ENCODE measurements at places on chromosomes 12 and 14.

DNA sequence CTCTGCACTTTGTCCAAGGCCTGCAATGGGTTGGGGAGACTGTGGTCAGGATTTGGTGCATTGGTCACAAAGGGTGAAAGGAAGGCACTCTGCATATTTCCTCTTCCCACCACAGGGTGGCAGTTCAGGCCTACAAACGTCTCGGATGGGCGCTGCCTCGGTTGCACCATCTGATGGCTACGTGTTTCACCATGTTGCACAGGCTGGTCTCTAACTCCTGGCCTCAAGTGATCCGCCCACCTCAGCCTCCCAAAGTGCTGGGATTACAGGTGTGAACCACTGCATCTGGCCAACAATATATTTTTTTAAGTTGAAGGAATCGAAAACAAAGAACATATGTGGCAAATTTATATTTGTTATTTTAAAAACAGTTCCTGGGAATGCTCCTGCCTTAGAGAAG is 35.1 kb downstream of the TMBIM6 start:
- no peak for DNase-seq

GRCh38 chr14:104366931-104367865 is 212.4 kb upstream of the C14orf180 start:
- no peak for DNase-seq

DNA sequence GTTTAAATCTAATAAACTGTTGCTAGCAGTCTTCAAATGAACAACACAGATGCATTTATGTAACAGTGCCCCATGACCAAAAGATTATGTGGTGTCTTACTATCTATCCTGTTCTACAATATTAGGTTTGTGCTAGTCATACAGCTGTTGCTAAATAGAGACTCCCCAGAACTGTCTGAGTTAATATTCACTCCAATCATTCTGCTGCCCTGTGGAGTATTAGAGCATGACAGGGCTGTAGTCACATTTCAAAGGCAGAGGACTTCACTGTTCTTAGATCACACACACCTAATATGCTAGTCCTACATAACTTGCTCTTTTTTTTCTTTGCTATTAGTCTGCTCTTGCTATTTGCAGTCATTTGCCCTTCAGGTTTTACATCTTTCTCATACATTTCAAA is 157.6 kb upstream of the MDGA2 start:
- no peak for DNase-seq

- no peak for DNase-seq
These were observed 28.1 kb downstream of the TRPV4 start for GRCh38 chr12:109804820-109805761.

DNA sequence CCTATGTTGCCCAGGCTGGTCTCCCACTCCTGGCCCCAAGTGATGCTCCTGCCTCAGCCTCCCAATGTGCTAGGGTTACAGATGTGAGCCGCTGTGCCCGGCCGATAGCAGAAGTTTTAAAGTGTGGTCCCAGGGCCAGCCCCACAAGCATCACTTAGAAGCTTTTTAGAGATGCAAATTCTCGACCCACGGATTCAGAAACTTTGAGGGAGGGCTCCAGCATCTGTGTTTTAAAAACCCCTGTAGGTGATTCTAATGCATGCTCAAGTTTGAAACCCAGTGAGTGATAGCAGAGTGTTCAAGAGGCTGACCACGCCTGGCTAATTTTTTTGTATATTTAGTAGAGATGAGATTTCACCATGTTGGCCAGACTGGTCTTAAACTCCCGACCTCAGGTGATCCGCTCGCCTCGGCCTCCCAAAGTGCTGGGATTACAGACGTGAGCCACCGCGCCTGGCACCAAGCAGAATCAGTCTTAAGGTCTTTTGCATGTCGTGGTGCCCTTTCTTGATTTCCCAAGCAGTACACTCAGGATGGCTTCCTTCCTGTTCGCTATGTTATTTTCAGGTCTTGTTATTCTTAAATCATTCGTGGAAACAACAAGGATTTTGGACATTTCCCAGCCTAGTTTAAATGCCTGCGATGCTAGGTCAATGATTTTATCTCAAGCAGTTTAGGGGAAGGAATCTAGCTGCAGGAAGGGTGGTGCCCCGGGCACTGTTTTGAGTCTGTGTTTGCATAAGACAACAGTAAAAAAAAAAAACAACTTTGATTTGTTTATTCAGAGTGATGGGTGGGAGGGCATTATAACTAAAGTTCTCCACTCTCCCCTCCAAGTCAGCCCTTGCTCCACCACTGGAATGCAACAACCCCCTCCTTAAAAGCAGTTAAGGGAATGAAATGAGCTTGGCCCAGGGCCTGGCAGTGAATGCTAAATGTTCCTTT is 9.2 kb upstream of the RILPL2 start:
- no peak for DNase-seq

GRCh38 chr12:5571115-5571514 is 139.2 kb downstream of the NTF3 start:
- no peak for DNase-seq

DNA sequence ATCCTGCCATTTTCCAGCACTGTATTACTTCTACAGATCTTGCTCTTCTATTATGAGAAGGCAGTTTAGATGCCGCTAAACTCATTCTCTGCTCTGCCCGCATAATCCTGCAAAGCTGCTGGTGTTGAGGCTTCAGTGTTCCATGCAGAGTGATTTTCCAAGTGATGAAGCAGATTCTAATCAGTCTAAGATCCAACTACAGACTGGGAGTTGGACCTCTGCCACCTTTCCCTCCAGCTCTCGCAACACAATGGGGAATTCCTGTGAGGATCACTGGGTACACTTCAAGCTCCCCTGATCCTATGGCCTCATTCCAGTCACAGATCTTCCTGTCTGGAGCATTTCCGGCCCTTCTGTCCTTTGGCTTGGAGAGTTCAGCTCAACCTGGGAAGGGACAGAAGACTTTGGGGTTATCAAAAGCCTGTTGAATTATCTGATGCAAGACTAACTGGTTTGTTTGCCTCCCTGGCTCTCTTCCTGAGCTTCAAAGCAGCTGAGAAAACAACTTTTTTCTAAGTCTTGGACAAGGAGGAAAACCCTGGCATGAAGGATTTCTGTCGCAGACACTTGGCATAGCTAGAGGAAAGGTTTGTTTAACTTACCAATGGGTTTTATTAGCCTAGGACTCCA is 333.9 kb downstream of the ZFP36L1 start:
- no peak for DNase-seq
